ENCODE measurements at places on chromosomes 4 and X.

- no peak for DNase-seq
Observed at GRCh38 chr4:146486565-146486964, 35.2 kb downstream of the SLC10A7 start.

DNA sequence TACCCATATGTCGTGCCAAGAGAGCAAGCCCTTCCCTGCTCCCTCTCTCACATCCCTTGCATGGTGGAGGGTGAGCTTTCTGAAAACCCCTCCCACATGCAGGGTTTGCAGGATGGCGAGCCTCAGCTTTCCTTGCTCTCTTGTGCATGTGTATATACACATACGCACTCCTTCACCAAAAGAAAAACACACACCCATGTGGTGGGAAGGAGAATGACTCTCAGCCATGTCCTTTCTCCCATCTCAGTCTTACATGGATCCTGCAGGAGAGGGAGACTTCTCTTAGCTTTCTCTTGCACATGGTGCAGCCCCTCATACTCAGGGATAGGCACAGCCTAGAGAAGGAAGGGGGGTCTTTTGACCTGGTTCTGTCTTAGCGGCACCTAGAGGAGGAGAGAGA lies 81.1 kb downstream of the CLCN5 start:
- DNase-seq = no peak

- DNase-seq = no peak
Observed at GRCh38 chr4:75769036-75769435, 44.7 kb downstream of the USO1 start.

DNA sequence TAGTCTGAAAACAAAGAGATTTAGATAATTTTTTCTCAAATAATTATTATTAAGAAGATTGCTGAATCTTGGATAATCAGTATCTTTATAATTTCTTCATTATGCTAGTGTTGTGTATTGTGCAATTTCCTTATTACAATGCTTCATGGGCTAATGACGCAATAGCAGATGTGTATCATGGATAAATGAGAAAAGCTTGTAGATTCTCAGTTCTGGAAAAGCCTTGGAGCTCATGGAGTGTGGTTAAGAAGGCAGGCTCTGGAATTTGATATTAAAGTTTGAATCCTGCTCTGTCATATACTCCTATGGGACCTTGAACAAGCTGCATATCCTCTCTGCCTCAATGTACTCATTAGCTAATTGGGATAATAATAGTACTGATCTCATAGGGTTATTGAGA lies 18.9 kb upstream of the CXCL8 start:
- DNase-seq = no peak
